ENCODE measurements at places on chromosomes 7 and 10.

DNA sequence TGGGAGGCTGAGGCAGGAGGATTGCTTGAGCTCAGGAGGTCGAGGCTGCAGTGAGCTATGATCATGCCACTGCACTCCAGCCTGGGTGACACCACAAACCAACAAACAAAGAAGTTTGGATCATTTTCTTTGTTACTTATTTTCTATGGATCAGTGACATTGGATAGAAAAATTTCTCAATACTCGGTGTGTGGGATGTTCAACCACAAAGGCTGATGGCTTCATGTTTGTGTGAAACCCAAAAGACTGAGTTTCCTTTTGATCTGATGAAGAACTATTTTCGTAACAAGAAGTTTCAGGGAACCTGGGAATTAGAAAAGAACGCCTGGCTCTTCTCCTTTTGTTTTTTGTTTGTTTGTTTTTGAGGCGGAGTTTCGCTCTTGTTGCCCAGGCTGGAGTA is 104.0 kb downstream of the HOXA1 start:
- no peak for DNase-seq

DNA sequence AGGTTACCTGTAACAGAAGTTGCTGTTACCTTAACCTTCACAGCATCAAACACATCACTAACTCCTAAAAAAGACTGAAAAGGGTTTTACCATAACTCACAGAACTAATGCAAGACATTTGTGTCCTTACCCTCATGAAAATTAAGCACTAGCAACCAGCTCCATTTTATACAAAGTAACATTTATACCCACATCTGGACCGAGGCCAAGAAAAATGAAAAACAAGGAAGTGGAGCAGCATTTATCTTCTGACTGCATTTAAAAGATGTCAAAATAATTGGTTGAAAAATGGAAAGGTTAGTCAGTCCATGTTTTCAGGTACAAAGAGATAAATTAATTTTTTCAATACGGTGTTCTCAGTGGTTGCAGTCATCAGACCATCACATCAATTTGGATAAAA is 3.1 kb upstream of the RBP4 start:
- DNase-seq: no peak

DNA sequence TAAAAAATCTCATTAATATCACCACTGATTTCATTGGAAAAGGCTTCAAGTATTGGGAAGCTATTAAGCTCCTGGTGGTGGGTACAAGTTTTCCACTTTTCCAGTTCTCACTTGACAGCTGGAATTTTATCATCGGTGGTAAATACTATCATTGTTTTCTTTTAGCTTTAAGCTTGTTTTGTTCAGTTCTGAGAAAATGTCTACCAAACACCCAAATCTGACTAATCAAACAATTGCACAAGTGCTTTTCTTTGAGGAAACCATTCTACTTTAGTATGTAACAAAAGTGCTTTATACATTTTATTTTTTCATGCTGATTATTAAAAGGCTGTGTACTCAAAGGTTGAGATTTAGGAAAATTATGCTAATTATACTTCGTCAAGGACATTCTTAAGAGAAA is 7.9 kb downstream of the PRPF18 start:
- no peak for DNase-seq

GRCh38 chr10:86601956-86602602 is 52.3 kb upstream of the OPN4 start:
- DNase-seq: no peak

- no peak for DNase-seq
These were observed 17.0 kb upstream of the LIMK1 start for GRCh38 chr7:74066626-74067025.

DNA sequence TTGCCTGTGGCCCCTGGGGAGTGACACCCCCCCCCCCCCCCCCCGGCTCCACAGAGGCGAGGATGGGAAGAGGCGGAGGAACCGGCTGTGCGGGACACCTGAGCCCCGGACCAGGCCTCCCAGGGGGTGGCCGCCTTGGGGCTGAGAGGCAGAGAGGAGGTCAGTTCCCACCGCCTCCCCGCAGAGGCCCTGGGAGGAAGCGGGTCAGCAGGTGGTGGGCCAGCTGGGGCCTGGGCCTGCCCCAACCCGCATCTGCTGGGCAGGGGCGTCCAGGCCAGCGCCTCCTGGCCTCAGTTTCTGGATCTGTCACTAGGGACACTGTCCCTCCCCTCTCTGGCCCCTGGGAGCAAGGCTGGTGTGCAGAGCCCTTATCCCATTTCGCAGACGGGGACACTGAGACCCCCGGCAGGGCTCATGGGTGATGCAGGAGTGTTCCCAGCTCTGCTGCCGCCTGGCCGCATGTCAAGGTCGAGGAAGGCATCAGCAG is 14.6 kb upstream of the LFNG start:
- DNase-seq: no peak

DNA sequence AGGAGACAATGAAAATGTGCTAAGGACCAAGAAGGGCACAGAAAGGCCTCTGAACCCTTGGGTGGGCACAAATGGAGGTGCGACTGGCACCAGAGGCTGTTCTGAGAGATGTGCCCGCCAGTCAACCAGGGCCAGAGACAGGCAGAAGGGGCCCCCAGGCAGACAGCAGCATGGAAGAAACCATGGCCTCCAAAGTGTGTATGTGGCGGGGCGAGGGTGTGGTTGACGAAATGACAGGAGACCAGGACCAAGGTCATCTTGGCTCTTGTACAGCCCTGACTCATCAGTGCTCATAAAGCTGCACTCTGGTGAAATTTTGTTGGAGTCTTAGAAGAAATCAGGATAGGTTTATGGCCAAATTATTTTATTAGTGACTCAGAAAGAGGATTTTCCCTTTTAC is 4.0 kb upstream of the MRPS24 start:
- DNase-seq: no peak

GRCh38 chr10:50431791-50432190 is 180.5 kb upstream of the ASAH2 start:
- no peak for DNase-seq

GRCh38 chr7:103003004-103003403 is 71.6 kb downstream of the FBXL13 start:
- no peak for DNase-seq

GRCh38 chr7:100609958-100610357 is 2.4 kb upstream of the MOSPD3 start:
- no peak for DNase-seq

- DNase-seq: no peak
These were observed 161.7 kb upstream of the HPS1 start for GRCh38 chr10:98608411-98608810.

GRCh38 chr10:12606461-12606860 is 257.1 kb downstream of the CAMK1D start:
- peak; percentile 69 for DNase-seq

GRCh38 chr7:30646154-30646553 is 36.1 kb downstream of the CRHR2 start:
- no peak for DNase-seq

DNA sequence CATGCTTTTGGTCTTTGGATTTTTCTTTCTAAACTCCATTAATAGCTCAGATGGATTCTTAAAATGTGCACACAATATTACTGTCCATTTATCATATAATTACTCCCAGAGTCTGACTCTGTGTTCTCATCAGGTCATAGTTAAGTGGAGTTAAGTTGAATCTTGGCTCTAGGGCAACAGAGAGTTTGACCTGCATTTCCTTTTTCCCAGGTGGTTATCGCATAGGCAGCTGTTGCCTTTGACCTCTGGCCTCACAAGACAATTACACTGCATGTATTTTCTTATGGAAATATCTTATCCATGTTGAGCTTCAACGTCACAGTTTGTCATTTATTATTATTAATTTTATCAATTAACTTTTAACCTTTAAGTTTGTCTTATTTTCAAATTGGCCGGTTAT is 237.5 kb upstream of the HGF start:
- DNase-seq: no peak

DNA sequence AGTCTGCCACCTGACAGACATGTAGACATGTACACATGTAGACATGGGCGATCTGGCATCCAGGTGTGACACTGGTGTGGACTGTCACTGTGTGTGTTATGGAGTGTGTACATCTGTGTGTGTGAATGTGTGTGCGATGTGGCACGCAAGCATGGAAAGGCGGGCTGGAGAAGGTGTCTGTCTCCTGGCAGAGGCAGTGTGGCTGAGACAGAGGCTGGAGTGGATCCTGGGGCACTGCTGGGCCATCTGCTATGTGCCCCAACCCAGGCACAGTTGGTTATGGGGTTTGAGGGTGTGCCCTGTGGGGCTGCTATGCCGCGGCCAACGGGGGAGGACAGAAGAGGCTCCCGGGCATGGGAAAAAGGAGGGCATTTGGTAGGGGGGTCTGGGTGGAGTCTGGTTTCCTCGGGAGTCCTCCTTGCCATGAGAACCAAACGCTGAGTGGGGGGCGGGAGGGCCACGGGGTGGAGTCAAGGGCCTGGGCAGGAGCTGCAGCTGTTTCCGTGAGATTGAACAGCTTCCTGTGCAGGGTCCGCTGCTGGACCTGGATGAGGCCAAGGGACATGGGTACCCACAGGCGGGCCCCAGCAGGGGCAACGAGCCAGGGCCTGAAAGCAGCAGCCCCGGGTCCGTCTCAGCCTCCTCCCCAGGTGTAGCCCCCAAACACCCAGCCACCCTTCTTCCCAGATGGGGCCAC is 1.3 kb downstream of the ELN start:
- no peak for DNase-seq

DNA sequence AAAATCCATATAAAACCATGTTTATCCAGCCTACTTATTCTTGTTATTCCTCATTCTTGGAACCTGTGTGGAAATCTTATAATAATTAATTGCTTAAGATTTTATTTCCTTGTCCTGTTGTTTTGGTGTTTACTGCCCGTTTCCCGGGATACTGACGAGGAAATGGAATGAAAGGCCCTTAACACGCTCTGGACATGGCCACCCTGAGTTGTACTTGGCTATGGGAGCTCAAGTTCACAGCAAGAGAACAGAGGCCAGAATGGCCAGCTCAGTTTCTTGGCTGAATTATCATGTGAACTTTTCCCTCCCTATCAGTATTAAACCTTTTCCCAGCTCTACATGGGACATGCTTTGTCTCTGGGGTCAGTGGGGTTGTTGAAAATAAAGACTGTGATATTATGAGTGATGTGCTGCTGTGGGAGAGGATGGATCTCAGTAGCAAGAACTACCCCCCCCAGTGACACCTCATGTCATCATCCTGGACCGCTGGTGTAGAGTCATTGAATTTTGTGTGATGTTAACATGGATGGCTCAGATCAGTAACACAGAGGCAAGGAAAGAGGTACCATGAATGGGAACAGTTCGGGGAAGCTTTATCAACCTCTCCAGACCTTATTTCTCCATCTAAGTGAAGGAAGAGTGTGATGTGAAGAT is 87.0 kb upstream of the IGFBP3 start:
- no peak for DNase-seq

GRCh38 chr7:45704683-45705016 is 130.5 kb downstream of the ADCY1 start:
- no peak for DNase-seq

DNA sequence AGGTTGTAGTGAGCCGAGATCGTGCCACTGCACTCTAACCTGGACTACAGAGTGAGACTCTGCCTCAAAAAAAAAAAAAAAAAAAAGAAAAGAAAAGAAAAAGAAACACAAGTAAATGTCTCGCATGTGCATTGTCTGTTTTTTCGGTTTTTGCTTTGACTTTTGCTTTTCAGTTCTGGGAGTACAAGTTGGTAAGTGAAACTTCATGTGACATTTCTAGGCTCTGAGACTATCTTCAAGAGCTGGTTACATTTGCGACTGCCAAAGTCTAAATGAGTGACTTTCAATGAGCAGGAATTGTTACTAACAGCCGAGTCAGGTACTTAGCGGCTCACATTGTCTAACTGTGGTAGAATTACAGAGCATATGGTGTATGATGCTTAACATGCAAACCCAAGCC is 107.0 kb upstream of the CELF2 start:
- no peak for DNase-seq

DNA sequence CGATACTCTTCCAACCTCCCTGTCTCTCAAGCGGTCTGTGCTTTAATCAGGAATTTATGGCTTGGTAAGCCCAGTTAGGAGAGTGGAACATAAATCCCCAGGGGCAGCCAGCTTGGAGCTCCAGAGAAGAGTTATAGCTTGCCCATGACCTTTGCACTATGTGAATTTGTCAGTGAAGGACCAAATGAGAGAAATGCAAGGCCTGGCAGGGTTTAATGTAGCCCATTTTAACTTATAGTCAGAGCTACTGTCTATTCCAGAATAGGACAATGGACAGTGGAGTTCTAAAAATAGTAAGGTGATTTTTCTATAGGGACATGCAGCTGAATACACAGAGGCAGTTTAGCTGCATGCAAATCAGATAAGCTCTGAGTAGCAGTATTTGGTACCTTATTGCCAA is 142.6 kb upstream of the CAV2 start:
- DNase-seq: no peak

DNA sequence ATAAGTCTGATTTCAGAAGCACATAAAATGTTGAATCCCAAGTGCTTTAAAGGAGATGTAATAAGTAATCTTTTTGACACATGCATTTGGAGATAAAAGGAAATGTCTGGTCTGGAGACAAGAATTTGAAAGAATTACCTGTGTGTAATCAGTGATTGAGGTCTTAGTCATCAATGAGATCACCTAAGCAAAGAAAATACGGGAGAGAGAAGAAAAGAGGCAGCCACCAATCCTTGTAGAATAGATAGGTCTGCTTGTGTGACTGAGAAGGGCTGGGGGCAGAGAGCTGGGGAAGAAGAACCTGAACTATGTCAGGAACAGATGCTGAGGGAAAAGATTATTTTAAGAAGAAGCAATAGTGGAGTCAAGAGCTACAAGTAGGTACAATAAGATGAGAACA is 49.3 kb upstream of the ITPRID1 start:
- no peak for DNase-seq

DNA sequence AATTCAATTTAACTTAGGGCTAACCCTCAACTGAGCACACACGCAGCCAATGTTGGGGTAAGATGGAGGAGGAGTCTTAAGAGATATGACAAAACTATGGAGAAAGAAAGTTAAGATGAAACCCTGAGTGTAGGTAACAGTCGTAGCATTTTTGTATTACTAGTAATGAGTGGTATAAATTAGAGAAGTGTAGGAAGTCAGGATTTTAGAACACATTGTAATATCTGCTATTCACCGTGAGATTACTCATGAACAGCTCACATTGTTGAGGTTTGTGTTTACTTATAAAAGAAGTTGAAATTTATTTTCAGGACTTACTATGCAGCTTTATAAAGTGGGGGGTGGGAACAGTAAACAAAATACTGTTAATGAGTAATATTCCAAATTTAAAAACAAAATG is 107.2 kb downstream of the ARHGAP21 start:
- DNase-seq: no peak

GRCh38 chr7:117705630-117706029 is 167.6 kb downstream of the CTTNBP2 start:
- DNase-seq: no peak

- no peak for DNase-seq
These were observed 220.5 kb downstream of the CCSER2 start for GRCh38 chr10:84548869-84549268.

DNA sequence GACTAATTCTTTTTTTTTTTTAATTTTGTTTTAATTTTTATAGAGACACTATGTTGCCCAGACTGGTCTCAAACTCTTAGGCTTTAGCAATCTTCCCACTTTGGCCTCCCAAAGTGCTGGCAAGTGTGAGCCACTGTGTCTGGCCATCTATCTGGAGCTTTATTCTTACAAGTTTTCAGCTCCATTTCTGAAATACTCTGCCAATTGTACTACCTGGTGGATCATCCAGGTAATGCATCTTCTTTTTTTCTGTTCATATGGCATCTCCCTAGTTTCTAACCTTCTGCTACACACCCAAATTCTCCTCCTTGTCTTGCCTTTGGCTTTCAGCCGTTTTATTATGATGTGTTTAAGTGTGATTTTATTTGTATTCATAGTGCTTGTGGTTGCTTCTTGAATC is 40.2 kb downstream of the ZNF365 start:
- no peak for DNase-seq

Measured in NCI-H510A treated with DMSO at 0.1 percent for 48 hours (cell line).